ENCODE measurements at places on chromosomes 1 and 21. TPM values are rescaled to one million over a fixed set of nuclear protein-coding genes. Genes with fewer than 3 reads are reported as not detected.

DNA sequence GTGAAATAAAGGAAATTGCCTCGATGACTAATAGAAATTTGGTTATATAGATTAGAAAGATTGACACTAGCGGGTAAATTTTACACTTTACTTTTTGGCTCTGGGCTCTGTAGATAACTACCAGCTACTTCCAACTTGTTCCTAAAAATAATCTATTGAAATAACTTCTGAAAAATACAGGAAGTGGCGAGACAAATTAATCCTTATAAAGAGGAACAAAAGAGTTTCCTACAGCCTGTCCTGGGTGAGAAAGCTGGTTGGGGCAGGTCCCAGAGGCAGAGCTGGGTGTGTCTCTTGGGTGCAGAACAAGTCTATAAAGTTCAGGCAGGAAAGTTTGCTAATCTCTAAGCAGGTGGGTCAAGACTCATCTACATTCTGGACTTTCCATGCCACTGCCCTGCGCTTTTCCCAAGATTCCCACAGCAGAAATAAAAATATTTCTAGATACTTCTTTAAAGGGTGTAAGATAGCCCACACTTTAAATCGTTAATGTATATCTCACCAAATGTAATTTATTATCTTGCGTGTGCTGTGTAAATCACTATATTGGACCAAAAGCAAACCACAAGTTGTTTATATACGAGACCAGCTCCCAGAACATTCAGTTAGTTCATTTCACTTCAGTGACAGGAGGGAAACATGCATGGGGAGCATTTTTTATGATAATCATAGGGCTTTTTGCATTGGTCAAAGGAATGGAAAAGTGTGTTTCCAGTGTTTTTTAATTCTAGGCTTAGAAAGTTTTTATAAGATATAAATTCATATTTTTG, 70.1 kb upstream of the NRIP1 start:
- no peak overlapping the region for H3K4me3 ChIP-seq
- H3K27ac ChIP-seq, result no peak overlapping the region
- H3K4me1 ChIP-seq, result no peaks in the 10 kb centered on the region
- H3K36me3 ChIP-seq, result no peaks in the 10 kb centered on the region

Gene DMRTA2
- not detected for total RNA-seq

Gene LCE3E
- total RNA-seq, result not detected

DNA sequence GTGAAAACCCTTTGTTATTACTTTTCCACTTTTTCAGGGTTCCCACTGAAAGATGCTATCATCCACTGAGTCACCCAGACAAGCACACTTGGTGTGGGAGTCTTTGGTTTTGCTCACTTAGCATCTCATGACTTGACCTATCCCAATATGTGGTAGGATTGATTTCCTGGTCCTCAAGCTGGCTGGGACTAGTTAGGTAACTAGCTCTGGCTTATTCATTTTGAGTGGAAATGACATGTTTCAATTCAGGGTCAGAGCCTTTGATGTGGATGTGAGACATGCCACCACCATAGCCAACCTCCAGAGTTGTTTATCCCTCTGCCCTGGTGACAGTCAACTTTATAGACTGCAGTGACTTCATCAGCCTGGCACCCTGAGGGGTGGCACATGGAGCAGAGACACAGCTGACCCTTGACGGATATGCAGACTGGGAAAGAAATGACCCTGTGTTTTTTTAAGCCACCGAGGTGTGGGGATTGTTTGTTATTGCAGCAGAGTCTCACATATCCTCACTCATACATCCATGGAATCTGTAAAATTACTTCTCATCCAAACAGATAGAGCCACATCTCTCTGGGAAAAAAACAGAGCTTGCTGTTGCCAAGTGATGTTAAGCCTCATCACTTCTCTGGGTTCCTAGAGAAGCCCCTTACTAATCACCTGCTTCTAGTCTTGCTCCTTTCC, 699.9 kb downstream of the MATN1 start:
- no peaks in the 10 kb centered on the region for H3K36me3 ChIP-seq
- no peaks in the 10 kb centered on the region for H3K27me3 ChIP-seq
- no peak overlapping the region for H3K27ac ChIP-seq

DNA sequence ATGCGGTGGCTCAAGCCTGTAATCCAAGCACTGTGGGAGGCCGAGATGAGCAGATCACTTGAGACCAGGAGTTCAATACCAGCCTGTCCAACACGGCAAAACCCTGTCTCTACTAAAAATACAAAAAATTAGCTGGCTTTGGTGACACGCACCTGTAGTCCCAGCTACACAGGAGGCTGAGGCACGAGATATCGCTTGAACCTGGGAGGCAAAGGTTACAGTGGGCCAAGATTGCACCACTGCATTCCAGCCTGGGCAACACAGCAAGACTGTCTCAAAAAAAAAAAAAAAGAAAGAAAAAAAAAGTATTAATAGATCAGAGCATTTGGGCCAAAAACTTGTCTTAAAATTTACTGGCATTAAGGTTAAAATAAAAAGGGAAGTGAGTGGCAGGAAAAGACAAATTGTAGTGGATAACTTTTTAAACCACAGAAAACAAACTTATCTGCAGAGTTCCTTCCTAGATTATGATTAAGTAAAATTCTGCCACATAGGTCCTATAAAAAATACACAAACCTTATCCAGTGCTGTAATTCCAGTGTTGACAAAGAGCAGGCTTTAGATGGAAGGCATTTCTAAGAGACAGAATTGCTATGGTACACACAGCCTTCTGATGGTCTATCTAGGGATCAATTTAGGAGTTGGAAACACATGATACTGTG, 53.3 kb downstream of the EIF4G3 start:
- H3K4me1 ChIP-seq, result no peaks in the 10 kb centered on the region
- no peak for DNase-seq
- no peaks in the 10 kb centered on the region for H3K27me3 ChIP-seq
- H3K4me3 ChIP-seq, result no peak overlapping the region
- no peak overlapping the region for H3K27ac ChIP-seq

GRCh38 chr1:68745011-68745410, 248.1 kb upstream of the DEPDC1 start:
- no peaks in the 10 kb centered on the region for H3K4me1 ChIP-seq
- no peaks in the 10 kb centered on the region for H3K27me3 ChIP-seq
- no peak overlapping the region for H3K27ac ChIP-seq

DNA sequence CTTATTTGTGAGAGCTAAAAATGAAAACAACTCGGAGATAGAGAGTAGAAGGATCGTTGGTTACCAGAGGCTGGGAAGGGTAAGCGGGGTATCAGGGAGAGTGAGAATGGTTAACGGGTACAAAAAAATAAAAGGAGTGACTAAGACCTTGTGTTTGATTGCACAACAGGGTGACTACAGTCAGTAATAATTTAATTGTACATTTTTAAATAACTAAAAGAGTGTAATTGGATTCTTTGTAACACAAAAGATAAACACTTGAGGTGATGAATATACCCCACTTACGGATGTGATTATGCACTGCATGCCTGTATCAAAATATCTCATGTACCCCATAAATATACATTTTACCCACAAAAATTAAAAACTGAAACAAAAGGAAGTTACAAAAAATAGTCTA, 29.4 kb downstream of the FOXJ3 start:
- no peak overlapping the region for H3K4me3 ChIP-seq
- H3K27me3 ChIP-seq, result no peaks in the 10 kb centered on the region
- no peak overlapping the region for H3K27ac ChIP-seq
- no peaks in the 10 kb centered on the region for H3K4me1 ChIP-seq
- no peaks in the 10 kb centered on the region for H3K36me3 ChIP-seq

DNA sequence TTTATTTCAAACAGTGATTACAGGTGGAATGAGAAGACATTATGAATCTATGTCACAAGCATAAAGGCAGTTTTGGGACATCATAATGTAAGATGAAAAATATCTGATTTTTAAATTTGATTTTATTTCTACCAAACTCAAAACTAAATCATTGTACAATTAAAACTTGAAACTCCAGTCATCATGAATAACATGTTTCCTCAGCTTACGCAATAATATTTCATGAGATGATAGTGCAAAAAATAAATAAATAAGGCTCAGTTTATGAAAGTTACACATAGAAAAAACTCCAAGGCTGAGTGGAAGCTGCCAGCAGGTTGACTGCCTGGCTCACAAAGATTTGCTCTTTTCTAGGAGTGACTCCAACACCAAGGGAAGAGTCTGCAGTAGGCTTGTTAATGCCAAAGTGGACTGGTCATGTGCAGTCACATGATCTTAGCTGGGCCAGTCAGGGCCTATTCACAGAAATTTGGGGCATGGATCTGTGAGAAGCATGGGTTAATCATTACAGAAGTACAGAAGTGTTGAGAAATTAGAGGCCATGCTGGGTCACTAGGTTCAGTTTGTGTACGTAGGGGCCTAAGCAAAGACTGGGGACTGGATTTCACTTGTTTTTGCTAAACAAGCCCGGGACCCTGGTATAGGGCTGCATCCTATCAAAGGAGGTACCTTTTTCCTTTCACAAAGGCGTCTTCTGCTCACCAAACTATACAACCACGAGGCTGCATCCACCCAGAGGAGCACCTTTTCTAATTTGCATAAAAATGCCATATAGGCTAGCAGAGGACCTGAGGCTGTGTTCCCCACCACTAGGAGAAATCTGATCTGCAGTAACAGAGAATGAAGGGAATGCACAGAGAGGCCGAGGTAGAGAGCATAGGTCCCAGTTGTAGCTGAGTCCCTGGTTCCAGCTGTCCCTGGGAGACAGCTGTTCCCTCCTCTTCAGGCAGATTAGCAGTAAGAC, 4.9 kb upstream of the ABCA4 start:
- no peak overlapping the region for H3K4me3 ChIP-seq
- H3K27ac ChIP-seq, result no peak overlapping the region
- H3K36me3 ChIP-seq, result no peaks in the 10 kb centered on the region
- peaks cover 12% of the 10 kb centered on the region for H3K4me1 ChIP-seq
- no peaks in the 10 kb centered on the region for H3K27me3 ChIP-seq

GRCh38 chr1:155192346-155193274, 15.1 kb downstream of the THBS3 start:
- H3K36me3 ChIP-seq, result no peaks in the 10 kb centered on the region
- DNase-seq, result no peak
- no peaks in the 10 kb centered on the region for H3K4me1 ChIP-seq
- H3K4me3 ChIP-seq, result no peak overlapping the region
- H3K27ac ChIP-seq, result no peak overlapping the region

Gene ANGPTL7
- 7.1 TPM for total RNA-seq

Gene PADI4
- 1.7 TPM for total RNA-seq

Measured in aorta (tissue), 5 donors.